Gastroesophageal sphincter (tissue), 4 donors: ENCODE measurements at places on chromosomes 5 and 9. TPM values are rescaled to one million over a fixed set of nuclear protein-coding genes. Genes with fewer than 3 reads are reported as not detected.

Gene GAS1
- total RNA-seq = 65.7 TPM

Gene LURAP1L
- 29.6 TPM for total RNA-seq

Gene OR1Q1
- total RNA-seq = not detected

Gene SUSD3
- 4.7 TPM for total RNA-seq

DNA sequence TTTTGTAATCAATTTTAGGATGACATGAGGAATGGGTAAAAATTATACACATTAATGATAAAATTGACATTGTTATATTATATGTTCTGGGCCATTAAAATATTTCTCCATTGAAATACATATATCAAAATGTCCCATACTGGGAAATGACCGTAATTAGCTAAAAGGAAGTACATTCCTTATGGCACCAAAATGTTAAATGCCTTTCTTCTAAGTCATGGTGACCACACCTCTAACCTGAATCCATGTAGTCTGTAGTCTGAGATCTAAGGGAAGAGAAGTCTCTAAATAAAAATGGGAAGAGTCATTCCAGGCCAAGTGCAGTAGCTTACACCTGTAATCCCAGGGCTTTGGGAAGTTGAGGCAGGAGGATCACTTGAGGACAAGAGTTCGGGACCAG, 10.0 kb upstream of the GDA start:
- peaks cover 4% of the 10 kb centered on the region for H3K27me3 ChIP-seq
- no peak for ATAC-seq
- H3K36me3 ChIP-seq = no peaks in the 10 kb centered on the region
- H3K27ac ChIP-seq = no peak overlapping the region

DNA sequence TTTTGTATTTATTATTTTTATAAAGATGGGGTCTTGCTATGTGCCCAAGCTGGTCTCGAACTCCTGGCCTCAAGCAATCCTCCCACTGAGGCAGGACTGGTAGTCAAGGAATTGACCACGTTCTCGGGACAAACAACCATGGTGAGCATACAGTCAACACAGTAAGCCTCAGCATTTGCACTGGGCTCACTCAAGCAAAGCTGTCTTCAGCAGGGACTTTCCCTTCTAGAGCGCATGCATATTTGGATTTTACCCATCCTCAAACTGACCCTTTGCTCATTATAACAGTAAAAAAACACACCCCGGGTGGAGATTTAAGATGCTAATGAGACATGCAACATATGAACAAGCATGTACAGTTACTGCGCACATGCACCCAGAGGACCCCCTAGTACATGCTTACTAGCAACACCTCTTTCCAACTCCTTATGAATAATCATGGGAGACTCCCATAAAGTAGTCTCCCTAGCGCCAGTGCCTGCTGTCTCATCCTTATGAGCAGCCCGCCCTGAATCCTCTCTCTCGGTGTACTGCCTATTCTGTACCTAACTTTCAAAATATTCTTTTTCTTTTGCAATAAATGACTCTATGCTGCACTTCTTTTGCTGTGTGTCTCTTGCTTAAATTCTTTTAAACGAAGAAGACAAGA, 41.5 kb downstream of the C5orf22 start:
- no peaks in the 10 kb centered on the region for H3K27me3 ChIP-seq
- no peaks in the 10 kb centered on the region for H3K36me3 ChIP-seq
- H3K4me3 ChIP-seq = no peak overlapping the region
- H3K4me1 ChIP-seq = no peaks in the 10 kb centered on the region
- H3K27ac ChIP-seq = no peak overlapping the region
- ATAC-seq = no peak

DNA sequence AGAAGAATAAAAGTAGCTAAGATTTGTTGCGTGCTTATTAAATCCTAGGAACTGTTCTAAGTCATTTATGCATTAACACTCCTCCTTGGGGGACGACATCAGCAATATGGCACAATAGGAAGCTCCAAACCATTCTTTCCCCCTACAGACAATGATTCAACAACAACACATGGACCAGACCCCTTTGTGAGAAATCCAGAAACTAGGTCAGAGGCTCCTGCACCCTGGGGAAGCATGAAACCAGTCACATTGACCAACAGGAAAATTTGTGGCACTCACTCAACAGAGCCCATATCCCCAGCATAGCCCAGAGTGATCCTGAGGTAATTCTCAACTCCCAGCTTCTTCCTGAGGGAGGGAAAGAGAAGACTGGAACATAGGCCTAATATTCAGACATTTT, 294.4 kb downstream of the HINT1 start:
- H3K36me3 ChIP-seq = no peaks in the 10 kb centered on the region
- no peak for ATAC-seq
- no peaks in the 10 kb centered on the region for H3K27me3 ChIP-seq
- H3K4me3 ChIP-seq = no peak overlapping the region
- no peak overlapping the region for H3K27ac ChIP-seq

DNA sequence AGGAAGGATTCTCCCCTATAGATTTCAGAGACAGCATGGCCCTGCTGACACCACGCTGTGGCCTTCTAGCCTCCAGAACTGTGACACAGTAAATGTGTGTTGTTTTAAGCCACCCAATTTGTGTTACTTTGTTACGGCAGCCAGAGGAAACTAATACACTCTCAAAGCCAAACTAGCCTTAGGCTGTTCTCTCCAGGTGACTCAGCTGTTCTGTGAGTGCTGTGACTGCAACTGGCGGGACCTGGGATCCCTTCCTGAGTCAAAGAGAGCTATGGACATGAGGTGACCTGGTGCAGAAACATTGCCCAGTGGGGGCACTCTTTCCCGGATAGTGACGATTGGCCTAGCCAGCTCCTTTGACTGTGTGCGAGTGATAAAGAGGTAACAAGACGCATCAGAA, 14.0 kb upstream of the MLANA start:
- H3K27ac ChIP-seq = no peak overlapping the region
- H3K4me3 ChIP-seq = no peak overlapping the region
- peaks cover 31% of the 10 kb centered on the region for H3K36me3 ChIP-seq
- no peaks in the 10 kb centered on the region for H3K4me1 ChIP-seq
- no peaks in the 10 kb centered on the region for H3K27me3 ChIP-seq

- no peak overlapping the region for H3K4me3 ChIP-seq
- H3K27ac ChIP-seq = no peak overlapping the region
- no peak for ATAC-seq
- peaks cover 29% of the 10 kb centered on the region for H3K4me1 ChIP-seq
Observed at GRCh38 chr5:171577042-171577758, 157.8 kb downstream of the FGF18 start.

- ATAC-seq = no peak
- H3K4me3 ChIP-seq = no peak overlapping the region
- no peaks in the 10 kb centered on the region for H3K36me3 ChIP-seq
- H3K27ac ChIP-seq = no peak overlapping the region
Observed at GRCh38 chr5:83099001-83099400, 21.7 kb downstream of the XRCC4 start.

- no peak overlapping the region for H3K4me3 ChIP-seq
- H3K4me1 ChIP-seq = no peaks in the 10 kb centered on the region
- no peaks in the 10 kb centered on the region for H3K36me3 ChIP-seq
- H3K27ac ChIP-seq = no peak overlapping the region
- H3K27me3 ChIP-seq = no peaks in the 10 kb centered on the region
Observed at GRCh38 chr5:135106610-135107471, 72.8 kb upstream of the PITX1 start.

- H3K27me3 ChIP-seq = no peaks in the 10 kb centered on the region
- H3K36me3 ChIP-seq = no peaks in the 10 kb centered on the region
- no peaks in the 10 kb centered on the region for H3K4me1 ChIP-seq
- H3K27ac ChIP-seq = no peak overlapping the region
- no peak for ATAC-seq
- no peak overlapping the region for H3K4me3 ChIP-seq
Observed at GRCh38 chr9:13322828-13323550, 43.5 kb upstream of the MPDZ start.

- H3K4me1 ChIP-seq = no peaks in the 10 kb centered on the region
- no peak overlapping the region for H3K27ac ChIP-seq
- no peak for ATAC-seq
- H3K4me3 ChIP-seq = no peak overlapping the region
Observed at GRCh38 chr5:113448252-113448651, 13.5 kb upstream of the TSSK1B start.

GRCh38 chr5:50325237-50325832, 115.8 kb downstream of the EMB start:
- H3K36me3 ChIP-seq = no peaks in the 10 kb centered on the region
- no peak overlapping the region for H3K4me3 ChIP-seq
- no peak overlapping the region for H3K27ac ChIP-seq

DNA sequence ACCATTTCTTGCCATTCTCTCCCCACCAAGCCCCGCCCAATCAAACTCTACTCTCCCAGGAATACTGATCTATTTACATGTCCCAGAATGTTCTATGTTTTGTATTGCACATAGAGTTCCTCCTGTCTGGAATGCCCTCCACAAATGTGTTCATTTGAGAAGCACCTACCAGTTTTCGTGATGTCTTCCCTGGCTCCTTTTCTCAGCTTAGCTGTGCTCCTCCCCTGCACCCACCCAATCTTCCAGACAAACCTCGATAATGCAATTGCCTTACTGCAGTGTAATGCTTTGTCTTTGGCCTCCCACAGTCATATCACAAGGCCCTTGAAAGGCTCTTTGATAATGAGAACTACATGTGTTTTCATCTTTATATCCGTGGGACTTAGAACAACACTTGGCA, 214.5 kb upstream of the ANKRD55 start:
- H3K36me3 ChIP-seq = no peaks in the 10 kb centered on the region
- ATAC-seq = no peak
- H3K4me1 ChIP-seq = no peaks in the 10 kb centered on the region
- no peak overlapping the region for H3K27ac ChIP-seq
